ENCODE measurements at places on chromosomes 2 and 18.

DNA sequence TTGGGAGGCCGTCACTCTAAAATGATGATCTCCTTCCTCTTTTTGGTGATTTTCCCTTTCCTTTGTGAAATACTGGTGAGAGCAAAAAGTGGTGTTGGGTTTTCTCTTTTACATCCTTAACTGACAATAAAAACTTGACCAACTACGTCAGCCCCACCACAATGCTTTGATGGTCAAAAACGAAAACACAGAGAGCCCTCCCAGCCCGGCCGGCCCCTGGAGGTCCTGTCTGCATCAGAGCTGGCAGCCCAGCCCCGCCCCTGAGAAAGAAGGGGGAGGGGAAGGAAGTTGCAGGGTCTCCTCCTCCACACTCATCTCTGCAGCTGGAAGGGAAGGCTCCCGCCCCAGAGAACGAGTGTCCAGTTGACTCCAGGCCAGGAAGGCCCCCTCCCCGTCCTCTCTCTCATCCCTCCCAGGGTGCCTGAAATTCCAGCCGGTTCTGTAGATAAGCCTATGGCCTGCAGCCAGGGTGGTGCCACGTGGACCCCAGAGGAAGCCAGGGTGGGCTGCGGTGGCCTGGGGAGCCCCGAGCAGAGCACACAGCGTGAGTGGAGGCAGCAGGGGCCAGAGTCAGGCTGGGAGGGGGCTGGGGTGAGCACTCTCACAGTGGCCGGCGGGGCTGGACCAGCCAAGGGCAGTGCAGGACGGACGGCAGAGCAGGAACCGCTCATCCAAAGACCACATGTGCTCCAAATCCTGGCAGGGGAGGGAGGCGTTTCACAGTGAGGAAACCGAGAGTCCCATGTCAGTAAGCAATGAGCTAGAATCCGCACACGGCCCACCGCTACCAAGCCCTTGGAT is 19.8 kb downstream of the BIN1 start:
- DNase-seq: no peak

DNA sequence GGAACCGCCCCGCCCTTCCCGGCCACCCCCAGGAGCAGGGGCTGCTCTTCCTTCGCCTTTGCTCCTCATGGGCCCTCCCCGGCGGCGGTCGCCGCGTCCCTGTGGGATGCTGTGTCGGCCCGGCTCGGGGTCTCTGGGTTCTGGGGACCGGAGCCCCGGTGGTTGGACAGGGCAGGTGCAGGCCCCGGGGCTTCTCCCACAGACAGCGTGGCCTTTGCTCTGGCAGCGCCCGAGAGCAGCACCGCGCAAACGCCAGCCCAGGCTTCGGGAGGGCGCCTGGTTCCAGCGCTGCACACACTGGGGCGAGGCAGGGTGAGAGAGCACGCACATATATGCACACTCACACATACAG is 9.0 kb upstream of the KCNG2 start:
- no peak for DNase-seq

GRCh38 chr2:70768590-70769085 is 638 bp upstream of the ADD2 start:
- DNase-seq: no peak

GRCh38 chr2:238079874-238080327 is 19.1 kb downstream of the SCLY start:
- DNase-seq: no peak

DNA sequence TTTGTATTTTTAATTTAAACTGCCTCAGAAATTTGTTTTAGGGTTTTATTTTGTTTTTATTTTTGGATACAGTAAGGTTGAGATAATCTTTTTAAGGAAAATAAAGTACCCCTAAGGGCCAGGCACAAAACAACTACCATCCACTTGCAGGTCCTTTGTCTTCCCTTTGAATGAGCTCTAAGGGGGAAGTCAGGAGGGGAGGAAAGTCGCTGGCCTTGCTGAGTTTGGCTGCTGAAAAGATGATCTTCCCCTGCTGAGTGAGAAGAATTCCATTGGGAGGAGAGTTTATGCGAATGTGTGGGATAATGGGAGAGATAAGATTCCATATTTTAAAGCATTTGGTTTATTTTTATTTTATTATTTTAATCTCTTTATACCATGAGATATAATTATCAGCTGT is 100.7 kb downstream of the ARHGAP15 start:
- no peak for DNase-seq

GRCh38 chr2:9169349-9170107 is 37.1 kb upstream of the ASAP2 start:
- no peak for DNase-seq

DNA sequence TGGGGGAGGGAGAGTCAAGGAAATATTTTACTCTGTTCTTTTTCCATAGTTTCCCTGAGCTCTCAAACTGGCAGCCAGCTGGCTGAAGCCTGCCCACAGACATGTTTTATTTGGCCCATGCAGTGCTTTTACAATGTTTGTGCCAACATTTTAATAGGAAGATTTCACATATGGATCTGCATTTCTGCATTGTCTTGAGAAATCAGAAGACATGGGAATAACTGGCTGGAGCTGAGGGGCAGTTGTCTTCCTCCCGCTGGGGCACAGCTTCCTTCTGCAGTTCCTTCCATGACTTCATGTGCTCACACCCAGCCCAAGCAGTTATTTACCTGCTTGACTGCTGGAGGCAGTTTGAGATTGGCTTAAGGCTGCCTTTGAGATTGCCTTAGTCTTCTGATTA is 74.4 kb downstream of the PLCL1 start:
- no peak for DNase-seq

DNA sequence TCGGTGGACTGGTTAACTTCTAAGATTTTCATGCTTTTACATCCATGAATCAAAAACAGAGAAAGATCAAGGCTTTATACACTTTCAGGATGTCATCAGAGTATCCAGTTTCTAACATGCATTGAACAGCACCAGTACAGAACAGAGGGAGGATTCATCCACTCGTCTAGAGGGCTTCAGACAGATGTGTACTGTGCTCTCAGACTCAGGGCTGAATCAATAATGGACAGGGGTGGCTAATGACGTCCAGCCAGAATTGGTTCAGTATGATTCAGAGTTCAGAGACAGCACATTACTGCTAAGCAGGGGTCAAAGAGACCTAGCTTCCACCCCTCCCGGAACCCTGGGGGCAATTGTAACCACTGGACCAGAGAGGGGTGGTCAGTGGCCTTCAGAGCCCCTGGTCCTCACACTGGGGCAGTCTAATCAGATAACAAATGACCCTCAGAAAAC is 37.3 kb downstream of the RNU4ATAC start:
- no peak for DNase-seq

- DNase-seq: no peak
Measured at GRCh38 chr18:10504723-10505122, 21.1 kb upstream of the NAPG start.

- no peak for DNase-seq
Measured at GRCh38 chr2:227004482-227004881, 159.5 kb downstream of the COL4A4 start.

DNA sequence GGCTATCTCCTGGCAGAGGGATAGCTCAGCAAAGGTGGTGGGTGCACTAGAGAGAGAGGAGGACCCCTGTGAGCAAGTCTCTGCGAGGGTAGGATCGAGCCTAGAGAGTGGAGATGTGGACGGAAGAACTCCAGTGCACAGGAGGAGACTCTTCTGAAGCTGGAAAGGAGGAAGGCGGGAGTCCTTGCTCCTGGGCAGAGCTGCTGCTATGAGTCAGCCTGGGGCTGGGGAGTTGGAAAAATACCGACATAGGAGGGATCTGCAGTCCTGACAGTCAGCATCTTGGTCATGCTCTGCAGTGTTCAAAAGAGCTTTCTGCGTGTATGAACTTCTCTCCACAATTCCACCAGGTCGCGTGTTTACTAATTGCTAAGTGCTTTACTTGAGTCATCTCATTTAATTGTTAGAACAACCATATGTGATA is 233.8 kb downstream of the LDLRAD4 start:
- DNase-seq: no peak

- DNase-seq: no peak
Measured at GRCh38 chr2:201977651-201978050, 56.0 kb upstream of the FZD7 start.

DNA sequence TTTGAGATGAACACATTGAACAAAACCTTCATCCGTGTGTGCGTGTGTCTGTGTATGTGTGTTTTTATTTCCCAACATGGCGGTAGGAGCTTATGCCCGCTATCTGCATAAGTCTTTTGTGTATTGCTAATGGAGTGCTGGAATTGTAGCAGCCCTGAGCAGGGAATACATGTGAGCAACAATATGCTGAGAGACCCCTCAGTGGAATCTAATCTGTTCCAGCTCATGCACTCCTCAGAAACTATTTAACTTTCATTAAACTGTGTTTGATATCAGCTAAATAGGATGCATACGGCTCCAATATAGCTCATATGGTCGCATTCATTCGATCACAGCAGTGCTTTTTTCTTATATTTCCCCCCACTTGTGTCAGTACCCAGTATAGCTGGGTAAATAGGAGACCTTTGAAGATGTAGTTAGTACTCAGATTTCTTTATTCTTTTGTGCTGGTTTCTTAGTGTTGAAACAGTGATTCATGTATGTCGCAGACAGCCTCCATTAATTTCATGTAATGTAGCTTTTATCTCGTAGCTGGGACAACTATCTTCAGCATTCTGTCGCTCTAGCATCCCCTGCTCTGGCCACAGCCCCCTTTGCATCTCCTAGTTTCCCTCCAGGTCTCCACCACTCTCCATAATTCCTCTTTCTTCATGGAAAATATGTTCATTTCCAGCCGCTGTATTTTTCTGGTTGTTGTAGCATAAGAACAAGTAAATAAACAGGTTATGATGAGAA is 891.2 kb downstream of the BCL11A start:
- no peak for DNase-seq

- no peak for DNase-seq
Measured at GRCh38 chr2:47607005-47607679, 175.8 kb upstream of the MSH6 start.

GRCh38 chr2:229930656-229931055 is 8.4 kb downstream of the FBXO36 start:
- no peak for DNase-seq

GRCh38 chr2:28068088-28068487 is 177.6 kb downstream of the BABAM2 start:
- DNase-seq: no peak
